ENCODE measurements at places on chromosomes 7 and 10.

GRCh38 chr7:43039346-43039745, 73.1 kb upstream of the HECW1 start:
- H3K36me3 ChIP-seq: no peaks in the 10 kb centered on the region
- peaks cover 2% of the 10 kb centered on the region for H3K27me3 ChIP-seq
- H3K4me3 ChIP-seq: no peak overlapping the region
- H3K4me1 ChIP-seq: no peaks in the 10 kb centered on the region
- H3K27ac ChIP-seq: no peak overlapping the region

DNA sequence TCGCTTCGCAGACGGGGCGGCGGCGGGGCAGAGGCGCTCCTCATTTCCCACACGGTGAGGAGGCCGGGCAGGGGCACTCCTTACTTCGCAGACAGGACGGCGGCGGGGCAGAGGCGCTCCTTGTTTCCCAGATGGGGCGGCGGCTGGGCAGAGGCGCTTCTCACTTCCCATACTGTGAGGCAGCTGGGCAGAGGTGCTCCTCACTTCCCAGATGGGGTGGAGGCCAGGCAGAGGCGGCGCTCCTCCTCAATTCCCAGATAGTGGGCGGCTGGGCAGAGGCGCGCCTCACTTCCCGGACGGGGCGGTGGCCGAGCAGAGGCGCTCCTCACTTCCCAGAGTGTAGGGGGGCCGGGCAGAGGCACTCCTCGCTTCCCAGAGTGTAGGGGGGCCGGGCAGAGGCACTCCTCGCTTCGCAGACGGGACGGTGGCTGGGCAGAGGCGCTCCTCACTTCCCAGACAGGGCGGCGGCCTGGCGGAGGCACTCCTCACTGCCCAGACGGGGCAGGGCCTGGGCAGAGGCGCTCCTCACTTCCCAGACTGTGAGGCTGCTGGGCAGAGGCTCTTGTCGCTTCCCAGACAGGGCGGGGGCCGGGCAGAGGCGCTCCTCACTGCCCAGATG, 43.1 kb downstream of the ZEB1 start:
- no peak overlapping the region for H3K27ac ChIP-seq
- H3K27me3 ChIP-seq: no peaks in the 10 kb centered on the region
- no peak overlapping the region for H3K4me3 ChIP-seq
- H3K36me3 ChIP-seq: no peaks in the 10 kb centered on the region

- DNase-seq: no peak
- no peaks in the 10 kb centered on the region for H3K27me3 ChIP-seq
- no peaks in the 10 kb centered on the region for H3K36me3 ChIP-seq
- H3K4me3 ChIP-seq: no peak overlapping the region
Observed at GRCh38 chr7:133053321-133053891, 28.5 kb downstream of the CHCHD3 start.

DNA sequence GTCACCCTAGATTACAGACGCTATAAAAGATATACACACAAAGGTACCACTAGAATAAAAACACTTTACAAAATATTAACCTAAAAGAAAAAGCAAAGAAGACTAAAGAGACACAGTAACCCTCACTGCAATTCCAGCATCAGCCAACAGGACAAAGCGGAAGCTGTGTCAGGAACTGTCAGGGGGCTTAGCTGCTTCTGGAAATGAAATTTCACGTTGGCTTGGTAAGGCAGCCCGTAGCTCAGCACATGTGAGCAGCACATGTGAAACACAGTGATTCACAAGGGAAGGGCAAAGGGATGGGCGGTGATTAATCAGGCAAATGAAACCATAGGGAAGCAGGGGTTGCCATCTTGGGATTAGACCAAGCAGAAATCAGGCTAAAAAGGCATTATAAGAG, 195.4 kb downstream of the MGMT start:
- H3K27me3 ChIP-seq: no peaks in the 10 kb centered on the region
- no peak for DNase-seq
- H3K4me3 ChIP-seq: no peak overlapping the region

DNA sequence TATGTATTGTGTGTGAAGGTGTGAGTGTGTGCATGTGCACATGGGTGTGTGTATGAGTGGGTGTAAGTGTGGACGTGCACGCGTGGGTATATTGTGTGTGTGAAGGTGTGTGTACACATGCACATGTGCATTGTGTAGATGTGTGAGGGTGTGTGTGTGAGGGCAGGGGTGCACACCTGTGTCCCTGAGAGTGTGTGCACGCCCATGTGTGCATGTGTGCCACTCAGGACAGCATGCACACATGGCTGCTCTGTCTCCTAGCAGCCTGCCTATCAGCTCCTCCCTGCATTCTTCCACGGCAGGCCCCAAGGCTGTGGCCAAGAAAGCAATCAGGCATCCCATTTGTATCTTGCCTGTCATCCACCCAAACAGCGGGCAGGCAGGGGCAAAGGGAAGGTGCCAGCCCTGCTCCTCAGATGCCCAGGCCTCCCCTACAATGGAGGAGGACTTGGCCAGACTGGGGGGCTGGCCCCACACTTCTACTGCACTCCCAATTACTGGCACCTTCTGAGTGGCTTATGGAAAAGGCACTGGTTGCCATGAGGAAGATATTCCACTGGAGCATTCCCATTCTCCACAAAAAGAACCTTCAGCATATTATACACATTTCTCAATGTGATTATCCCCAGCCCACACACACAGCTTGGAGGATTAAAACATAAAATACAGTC, 380.4 kb upstream of the ZMIZ1 start:
- no peak overlapping the region for H3K27ac ChIP-seq
- no peaks in the 10 kb centered on the region for H3K27me3 ChIP-seq
- H3K4me3 ChIP-seq: no peak overlapping the region
- no peak for DNase-seq
- no peaks in the 10 kb centered on the region for H3K36me3 ChIP-seq
- H3K4me1 ChIP-seq: peaks cover 7% of the 10 kb centered on the region

DNA sequence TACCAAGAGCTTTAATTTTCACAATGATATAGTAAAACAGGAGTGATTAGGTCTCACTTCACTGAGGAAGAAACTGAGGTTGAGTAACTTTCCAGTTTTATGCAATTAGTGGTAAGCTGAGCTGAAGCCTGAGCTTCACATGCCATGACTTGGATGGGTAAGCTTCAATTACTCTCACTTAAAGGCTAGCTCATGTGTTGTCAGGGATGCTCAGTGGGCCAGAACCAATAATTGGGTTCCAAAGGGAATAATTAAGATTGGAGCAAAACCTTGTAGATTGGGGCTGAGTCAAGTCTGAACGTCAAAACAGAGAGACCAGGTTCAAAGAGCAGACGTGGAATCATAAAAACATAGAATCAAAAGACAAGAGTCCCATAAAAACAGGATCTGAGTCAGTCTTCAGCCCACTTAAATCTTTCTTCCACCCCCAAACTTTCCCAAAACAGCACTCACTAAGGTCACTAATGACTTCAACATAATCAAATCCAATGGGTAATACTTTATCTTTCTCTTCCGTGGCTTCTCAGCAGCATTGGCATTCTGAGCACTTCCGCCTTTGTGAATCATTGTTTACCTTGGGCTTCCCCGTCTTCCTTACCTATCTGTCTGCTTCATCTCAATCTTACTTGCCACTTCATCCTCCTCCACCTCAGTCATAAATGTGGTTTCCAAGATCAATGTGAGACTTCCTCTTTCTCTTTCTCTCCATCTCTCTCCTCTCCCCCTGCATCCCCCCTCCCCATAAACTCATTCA, 23.0 kb upstream of the EGFR start:
- DNase-seq: peak; percentile 71
- no peaks in the 10 kb centered on the region for H3K4me1 ChIP-seq
- no peaks in the 10 kb centered on the region for H3K36me3 ChIP-seq
- no peaks in the 10 kb centered on the region for H3K27me3 ChIP-seq
- H3K27ac ChIP-seq: no peak overlapping the region
- H3K4me3 ChIP-seq: no peak overlapping the region

DNA sequence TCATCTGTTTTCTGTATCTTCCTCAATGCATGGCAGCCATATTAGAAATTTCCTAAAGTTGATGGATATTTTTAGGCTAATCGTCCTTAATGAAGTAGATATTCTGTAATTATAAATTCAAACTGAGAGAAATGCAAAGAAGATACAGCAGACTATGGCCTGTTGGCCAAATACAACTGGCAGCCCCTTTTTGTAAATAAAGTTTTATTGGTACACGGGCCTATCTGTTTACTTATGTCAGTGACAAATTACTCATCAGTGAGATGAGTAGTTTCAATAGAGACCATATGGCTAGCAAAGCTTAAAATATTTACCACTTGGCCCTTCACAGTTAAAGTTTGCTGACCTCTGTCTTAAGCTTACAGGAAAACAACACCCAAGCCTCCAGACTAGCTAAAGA, 112.3 kb downstream of the HTR7 start:
- no peak overlapping the region for H3K27ac ChIP-seq
- no peak overlapping the region for H3K4me3 ChIP-seq
- H3K4me1 ChIP-seq: no peaks in the 10 kb centered on the region
- no peaks in the 10 kb centered on the region for H3K27me3 ChIP-seq
- H3K36me3 ChIP-seq: no peaks in the 10 kb centered on the region

DNA sequence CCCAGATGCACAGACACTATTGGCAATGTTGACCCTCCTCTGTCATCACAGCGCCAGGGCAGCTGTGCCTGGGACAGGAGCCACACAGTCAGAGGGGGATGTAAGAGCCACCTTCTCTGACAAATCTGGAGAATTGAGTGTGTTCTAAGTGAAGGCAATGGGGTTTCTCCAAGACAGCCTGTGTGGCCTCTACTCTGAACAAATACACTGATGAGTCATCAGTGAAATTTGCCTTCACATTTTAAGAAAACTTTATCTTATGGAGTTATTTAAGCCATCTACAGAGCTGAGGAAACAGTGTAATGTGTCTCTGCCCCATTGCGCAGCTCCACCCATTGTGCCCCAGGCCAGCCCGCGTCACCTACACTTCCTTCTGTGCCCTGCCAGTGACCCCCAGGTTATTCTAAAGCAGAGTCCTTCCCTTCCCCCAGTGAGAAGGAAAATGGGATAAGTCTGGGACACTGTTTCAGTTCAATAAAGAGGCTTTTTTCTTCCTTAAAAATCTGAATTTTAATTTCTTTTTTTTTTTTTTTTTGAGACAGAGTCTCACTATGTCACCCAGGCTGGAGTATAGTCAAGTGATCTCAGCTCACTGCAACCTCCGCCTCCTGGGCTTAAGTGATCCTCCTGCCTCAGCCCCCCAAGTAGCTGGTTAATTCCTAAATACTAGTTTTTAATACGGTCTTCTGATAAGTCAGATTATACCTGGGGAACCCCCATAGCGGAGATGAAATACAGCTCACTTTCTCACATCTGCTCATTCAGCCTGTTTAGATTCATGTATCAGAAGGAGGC, 21.8 kb downstream of the AKR1E2 start:
- H3K27me3 ChIP-seq: no peaks in the 10 kb centered on the region
- no peaks in the 10 kb centered on the region for H3K4me1 ChIP-seq
- H3K27ac ChIP-seq: no peak overlapping the region
- H3K36me3 ChIP-seq: no peaks in the 10 kb centered on the region
- DNase-seq: no peak

DNA sequence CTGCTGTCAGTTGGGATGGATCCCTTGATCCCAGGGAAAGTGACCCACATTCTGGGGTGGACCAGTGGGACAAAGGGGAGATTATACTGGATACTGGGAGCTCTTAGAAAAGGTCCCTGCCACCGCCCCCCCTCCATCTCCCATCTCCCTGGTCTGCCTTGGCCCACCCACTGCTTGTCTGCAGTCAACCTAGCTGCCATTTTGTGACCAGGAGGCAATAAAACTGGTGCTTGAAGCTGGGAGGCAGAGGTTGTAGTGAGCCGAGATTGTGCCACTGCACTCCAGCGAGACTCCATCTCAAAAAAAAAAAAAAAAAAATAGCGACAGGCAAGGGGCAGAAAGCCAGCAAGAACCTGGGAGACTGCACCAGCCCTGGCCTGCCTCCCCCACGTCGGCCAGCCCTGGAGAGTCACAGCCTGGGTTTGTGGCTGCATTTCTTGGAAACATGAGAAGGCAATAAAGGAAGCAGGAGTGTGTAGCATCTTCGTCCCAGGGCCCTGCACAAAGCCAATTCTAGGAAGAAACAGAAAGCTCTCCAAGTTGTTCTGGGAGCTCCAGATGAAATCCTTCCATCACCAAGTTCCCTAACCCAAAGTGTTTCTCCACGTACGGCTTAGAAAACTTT, 4.7 kb upstream of the ARPC1B start:
- no peak overlapping the region for H3K27ac ChIP-seq
- DNase-seq: no peak
- peaks cover 11% of the 10 kb centered on the region for H3K36me3 ChIP-seq

DNA sequence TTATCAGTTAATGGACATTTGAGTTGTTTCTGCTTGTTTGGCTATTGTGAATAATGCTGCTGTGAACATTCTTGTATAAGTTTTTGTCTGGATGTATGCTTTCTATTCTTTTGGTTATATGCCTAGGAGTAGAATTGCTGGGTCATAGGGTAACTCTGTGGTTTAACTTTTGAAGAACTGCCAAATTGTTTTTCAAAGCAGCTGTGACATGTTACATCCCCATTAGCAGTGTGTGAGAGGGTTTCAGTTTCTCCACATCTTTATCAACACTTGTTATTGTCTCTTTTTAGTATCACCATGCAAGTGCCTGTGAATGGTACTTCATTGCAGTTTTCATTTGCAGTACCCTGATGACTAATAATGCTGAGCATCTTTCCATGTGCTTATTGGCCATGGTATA, 2.1 kb upstream of the NDUFB8 start:
- no peaks in the 10 kb centered on the region for H3K27me3 ChIP-seq
- H3K4me1 ChIP-seq: peaks cover 4% of the 10 kb centered on the region
- no peak overlapping the region for H3K27ac ChIP-seq
- no peak for DNase-seq

DNA sequence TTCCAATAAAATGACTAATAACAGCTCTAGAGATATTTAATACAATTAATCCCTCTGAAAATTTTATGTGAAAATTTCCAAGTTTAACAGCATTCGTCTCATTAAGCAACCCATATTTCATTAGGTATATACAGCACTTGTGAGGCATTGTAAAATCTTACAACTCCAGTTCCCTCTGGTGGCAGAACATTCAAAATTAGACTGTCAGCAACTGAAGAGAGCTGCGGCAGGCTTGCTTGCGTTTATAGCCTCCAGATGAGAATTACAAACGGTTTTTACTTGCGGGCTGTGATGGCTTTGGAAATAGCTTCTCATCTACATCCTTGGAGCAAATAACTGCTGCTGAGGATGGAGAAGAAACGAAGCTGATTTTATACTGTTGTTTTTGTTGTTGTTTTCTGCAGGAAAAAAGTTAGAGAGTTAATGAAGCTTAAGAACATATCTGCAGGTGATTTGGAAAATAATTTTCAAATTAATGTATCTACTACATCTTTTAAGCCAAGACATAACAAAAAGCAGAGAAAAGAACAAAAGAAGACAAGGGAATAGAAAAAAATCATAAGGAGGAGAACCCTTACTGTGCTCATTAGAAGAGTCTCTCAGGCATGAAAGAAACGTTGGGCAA, 171.3 kb downstream of the MAGI2 start:
- H3K27ac ChIP-seq: no peak overlapping the region
- peak; percentile 25 for DNase-seq
- H3K36me3 ChIP-seq: no peaks in the 10 kb centered on the region
- H3K27me3 ChIP-seq: peaks cover 3% of the 10 kb centered on the region

- H3K4me3 ChIP-seq: no peak overlapping the region
- no peak for DNase-seq
- H3K27me3 ChIP-seq: no peaks in the 10 kb centered on the region
- no peak overlapping the region for H3K27ac ChIP-seq
Observed at GRCh38 chr10:130022086-130022485, 58.0 kb upstream of the EBF3 start.

- H3K4me3 ChIP-seq: no peak overlapping the region
- H3K4me1 ChIP-seq: peaks cover 13% of the 10 kb centered on the region
- no peaks in the 10 kb centered on the region for H3K36me3 ChIP-seq
- H3K27ac ChIP-seq: no peak overlapping the region
- no peaks in the 10 kb centered on the region for H3K27me3 ChIP-seq
Observed at GRCh38 chr7:47651355-47652317, 69.7 kb upstream of the TNS3 start.

GRCh38 chr10:94217411-94217810, 145.3 kb downstream of the NOC3L start:
- no peak for DNase-seq
- H3K4me3 ChIP-seq: no peak overlapping the region
- peaks cover 16% of the 10 kb centered on the region for H3K36me3 ChIP-seq
- H3K27ac ChIP-seq: no peak overlapping the region
